ENCODE measurements at places on chromosomes 4 and X. TPM values are rescaled to one million over a fixed set of nuclear protein-coding genes. Genes with fewer than 3 reads are reported as not detected.

TECRL gene
- total RNA-seq: not detected

SPANXD gene
- total RNA-seq: not detected

TNMD gene
- not detected for total RNA-seq

XKRX gene
- total RNA-seq: not detected

AP1S2 gene
- 13.0 TPM for total RNA-seq

Data from placental epithelial cell (primary cell).